NCI-H187 treated with DMSO at 0.1 percent for 48 hours (cell line): ENCODE measurements at places on chromosomes 11 and 22.

- DNase-seq, result no peak
These were observed 27.5 kb downstream of the TPCN2 start for GRCh38 chr11:69076129-69076791.

- no peak for DNase-seq
These were observed 24.2 kb downstream of the MED15 start for GRCh38 chr22:20531404-20532201.

DNA sequence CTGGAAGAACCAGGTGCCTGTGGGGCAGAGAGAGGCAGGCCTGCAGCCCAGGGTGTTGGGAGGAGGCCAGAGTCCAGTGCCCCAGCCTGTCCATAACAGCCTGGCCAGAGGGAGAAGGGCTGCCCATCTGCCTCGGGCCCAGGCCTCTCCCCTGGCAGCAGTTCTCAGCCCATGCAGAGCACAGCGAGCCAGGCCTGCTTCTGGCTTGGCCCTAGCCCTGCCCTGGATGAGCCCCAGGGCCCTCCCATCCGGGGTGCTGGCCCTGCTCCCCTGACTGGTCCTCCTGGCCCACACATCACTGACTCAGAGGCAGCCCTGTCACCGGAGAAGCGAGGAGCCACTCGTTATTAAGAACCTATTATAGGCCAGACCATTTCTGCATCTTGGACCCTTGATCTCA is 19.7 kb upstream of the MYRF start:
- DNase-seq, result no peak

GRCh38 chr11:16923987-16924386 is 90.2 kb downstream of the PLEKHA7 start:
- no peak for DNase-seq

DNA sequence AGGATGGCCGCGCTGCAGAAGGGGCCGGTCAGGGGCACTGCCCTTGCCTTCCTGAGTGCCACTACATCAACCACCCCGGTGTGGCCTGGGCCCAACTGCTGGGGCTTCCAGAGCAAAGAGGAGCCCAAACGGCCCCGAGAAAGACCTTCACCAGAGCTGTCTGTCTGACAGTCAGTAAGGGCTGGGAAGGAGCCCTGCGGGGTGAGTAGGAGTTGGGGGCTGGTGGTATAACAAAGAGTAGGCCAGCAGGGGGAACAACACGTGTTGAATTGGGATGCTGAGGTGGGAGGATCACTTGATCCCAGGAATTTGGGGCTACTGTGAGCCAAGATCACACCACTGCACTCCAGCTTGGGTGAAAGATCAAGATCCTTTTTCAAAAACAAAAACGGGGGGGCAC is 3.9 kb downstream of the GSTT4 start:
- DNase-seq, result no peak

DNA sequence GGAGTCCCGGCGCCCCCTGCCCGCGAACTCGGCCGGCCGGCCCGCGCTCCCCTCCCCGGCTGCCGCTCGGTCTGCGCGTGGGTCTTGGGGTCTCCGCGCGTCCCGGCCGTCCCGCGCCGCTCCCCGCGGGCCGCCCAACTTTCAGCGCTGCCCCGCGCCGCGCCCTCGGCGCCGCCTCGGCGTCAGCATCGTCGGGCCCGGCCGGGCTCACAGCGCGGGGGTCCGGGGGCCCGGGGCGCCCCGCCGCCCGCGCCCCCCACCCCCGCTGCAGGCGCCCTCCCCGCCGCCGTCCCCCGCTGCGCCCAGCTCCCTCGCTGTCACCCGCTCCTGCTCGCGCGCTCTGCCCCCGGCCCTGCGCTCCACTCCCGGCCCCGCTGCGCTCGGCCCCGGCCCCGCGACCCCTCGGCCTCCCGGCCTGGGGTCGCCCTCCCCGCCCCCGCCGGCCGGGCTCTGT is at the start of gene KCNJ4:
Gene KCNJ4 (minus strand): TSS at position 124 of the 454 bp plus-strand sequence. CDS start 27,067 bp downstream, outside the sequence.
- DNase-seq, result no peak

- DNase-seq, result no peak
These were observed 846.4 kb downstream of the DLG2 start for GRCh38 chr11:84780689-84781293.

DNA sequence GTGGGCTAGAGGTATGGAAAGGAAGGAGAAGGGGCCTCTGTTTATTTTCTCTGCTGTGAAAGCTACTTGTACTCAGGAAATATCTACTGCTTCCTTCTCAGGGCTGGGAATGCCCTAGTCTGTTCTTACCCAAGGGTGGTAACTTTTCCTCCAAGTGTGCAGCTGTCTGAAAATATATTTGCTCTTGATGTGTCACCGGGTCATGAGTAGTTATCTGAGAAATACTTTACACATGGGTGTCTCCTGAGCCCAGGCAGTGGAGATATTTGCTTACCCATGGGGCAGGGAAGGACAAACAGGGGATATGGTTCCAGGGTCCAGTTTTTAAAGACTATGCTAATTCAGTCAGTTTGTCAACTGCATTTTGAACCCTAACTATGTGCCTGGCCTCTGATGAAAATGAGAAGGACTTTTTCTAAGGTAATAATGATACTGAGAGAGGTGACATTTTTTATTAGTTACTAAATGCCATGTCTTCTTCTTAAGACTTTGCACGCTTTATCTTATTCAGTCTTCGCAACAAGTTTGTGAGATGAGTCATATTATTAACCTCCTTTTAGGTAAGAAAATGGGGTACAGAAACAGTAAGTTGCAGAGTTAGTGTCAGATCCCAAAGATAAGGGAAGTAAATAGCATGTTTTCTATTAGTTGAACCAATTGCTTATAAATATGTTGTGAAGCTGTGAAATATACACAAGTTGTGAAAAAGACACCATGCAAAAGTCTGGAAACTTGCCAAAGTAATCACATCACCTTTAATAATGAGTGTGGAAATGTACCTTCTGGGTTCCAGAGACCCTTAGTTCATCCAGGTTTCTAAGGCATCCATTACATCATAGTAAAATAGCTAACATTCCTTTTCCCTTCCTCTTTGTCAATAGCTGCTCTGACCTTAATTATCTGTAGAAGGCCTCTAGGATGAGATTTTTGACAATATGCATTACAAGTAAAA is 22.9 kb downstream of the SYTL2 start:
- no peak for DNase-seq

DNA sequence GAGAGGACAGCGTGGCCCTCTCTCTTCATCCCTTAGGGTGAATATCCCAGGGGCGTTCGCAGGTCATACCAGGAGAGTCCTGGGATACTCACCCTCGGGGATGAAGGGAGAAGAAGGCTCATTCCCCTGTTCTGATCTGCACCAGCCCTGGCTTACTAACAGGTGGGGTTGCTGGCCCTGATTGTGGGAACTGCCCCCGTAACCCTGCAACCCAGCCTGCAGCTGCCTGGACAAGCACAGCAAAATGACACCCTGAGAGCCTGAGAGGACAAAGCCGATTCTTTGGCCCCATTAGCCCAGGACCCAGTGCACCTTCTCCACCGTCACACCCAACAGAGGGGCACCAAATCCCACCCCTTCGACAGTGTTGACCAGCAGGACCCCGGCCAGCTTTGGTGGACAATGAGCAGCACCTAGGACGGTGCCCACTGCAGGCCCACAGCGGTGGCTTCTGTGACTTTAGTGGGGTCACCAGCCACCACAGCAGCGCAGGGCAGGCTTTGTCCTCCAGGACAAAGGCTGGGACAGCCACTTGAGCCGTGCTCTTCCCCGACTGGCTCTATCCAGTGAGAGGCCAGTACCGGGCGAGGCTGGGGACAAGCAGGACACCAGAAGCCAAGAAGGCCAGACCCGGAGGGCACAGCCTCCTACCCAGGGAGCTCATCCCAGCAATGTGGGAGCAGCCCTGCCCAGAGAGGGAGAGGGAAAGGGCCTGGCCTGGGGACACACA is 98.5 kb upstream of the RTL6 start:
- no peak for DNase-seq

- DNase-seq, result no peak
These were observed 187.3 kb upstream of the SOX6 start for GRCh38 chr11:16543642-16544041.

DNA sequence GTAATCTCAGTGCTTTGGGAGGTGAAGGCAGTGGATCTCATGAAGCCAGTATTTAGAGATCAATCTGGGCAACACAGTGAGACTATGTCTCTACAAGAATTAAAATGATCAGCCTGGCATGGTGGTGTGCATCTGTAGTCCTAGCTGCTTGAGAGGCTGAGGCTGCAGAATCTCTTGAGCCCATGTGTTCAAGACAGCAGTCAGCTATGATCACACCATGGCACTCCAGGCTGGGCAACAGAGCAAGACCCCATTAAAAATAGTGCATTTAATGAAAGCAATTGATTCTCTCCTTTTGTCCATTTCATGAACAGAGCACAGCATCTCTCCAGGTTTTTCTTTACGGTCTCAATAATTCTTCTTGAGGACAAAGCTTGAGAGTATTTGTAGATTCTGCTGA is 11.3 kb upstream of the CARD16 start:
- no peak for DNase-seq

- no peak for DNase-seq
These were observed 31.2 kb upstream of the SORL1-AS1 start for GRCh38 chr11:121483805-121484480.
